ENCODE measurements at places on chromosomes 6 and 20. TPM values are rescaled to one million over a fixed set of nuclear protein-coding genes. Genes with fewer than 3 reads are reported as not detected.

Gene BMP5
- total RNA-seq, result 1.8 TPM

DNA sequence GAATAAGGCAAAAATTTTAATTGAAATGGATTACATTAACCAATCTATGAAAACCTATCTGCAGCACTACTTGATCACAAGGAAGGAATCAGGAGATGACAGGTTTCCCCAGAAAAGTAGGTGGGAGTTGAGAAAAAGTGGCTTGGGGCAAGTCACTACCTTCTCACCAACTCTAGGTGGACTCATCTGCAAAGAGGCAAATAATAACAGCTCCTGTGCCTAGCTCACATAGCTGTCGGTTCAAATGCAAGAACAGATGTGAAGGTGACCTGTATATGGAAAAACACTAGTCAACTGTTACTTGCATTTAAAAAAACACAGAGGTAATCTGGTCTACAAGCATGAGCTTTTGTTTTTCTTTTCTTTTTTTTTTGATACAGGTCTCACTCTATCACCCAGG, 67.2 kb downstream of the POPDC3 start:
- no peak for DNase-seq

Gene PI16
- total RNA-seq, result 0.60 TPM

DNA sequence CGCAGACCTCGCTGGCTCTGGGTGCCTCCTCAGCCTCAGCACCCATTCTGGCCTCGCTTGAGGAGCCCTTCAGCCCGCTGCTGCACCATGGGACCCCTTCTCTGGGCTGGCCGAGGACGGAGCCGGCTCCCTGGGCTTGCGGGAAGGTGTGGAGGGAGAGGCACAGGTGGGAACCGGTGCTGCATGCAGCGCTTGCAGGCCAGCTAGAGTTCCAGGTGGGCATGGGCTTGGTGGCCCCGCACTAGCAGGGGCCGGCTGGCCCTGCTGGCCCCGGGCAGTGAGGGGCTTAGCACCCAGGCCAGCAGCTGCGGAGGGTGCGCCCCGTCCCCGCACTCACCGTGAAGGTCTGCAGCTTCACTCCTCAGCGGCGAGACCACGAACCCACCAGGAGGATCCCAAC, 30.4 kb downstream of the DEFB114 start:
- DNase-seq, result no peak

DNA sequence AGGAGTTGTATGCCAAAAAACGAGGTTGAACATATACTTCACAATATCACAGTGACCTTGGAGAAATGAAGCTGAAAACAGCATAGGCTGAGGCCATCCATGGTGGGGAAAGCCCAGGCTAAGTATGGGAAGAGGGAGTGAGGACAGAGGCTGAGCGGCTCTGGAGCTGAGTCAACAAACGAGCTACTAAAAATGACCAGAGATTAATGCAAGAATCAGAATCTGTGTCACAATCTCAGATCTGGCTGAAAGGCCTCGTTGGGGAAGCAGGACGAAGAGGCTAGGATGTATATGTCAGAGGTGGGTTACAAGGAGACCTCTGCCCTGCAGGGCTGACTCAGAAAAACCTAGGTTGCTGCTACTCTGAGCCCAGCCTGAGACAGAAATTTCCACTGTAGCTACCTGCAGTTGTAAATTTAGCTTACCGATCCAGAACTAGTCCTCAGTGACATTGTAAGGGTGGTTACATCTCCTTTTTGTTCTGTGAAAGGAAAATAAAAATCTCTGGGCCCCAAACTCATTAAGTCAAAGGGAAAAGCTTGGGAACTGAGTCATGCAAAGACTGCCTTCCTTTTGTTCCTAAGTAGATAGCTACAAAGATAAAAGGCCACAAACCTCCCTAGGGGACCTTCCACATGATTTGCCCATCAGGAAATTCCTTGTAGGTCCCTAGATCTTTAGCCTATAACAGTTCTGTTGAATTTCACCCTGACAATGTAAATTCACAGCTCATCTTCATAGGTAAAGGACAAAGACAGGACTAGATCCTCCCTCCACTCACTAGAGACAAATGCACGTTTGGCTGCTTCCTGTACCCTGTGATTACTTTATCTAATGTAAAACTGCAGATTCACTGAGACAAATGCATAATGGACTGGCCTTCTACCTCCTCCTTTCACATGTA, 8.5 kb upstream of the TUBB2A start:
- no peak for DNase-seq

Gene HLA-DQB1
- total RNA-seq, result 0.14 TPM

- DNase-seq, result peak; percentile 82
Measured at GRCh38 chr6:18155864-18156421, 721 bp downstream of the KDM1B start.

DNA sequence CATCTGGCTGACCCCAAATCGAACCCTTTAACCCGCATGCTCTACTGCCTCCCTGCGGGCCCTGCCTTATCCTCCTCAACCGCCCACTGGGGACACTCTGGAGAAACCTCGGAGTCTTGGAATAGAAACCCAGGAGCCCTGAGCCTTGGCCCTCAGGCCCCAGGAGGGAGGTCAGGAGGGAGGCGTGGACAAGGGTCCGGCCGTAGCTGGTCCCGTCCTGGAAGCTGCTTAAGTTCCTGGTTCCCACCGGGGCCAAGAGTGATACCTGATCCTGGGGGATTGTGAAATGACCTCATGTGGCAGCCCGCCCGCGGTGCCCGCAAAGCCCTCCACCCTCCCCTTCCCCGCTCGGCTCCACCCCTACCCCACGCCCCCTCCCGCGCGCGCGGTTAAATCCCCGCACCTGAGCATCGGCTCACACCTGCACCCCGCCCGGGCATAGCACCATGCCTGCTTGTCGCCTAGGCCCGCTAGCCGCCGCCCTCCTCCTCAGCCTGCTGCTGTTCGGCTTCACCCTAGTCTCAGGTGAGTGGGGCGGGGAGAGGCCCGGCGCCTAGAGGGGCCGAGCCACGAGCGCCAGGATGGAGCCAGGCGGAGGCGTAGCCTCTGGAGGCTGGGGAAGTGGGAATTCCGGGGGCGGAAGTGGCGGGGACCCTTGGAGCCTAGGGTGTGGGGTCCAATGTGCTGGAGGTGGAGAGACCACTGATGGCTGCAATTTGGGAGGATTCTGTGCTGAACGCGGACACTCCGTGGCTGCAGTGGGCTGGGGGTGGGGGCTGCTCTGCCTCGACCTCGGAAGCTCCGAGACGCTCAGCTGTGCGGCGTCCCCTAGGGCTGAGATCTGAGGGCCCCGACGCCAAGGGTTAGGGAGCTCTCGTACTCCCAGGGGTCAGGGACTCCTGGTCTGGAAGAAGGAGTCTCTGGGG, at the start of gene WFDC2:
TSS of gene WFDC2 (plus strand) at position 418 of the 926 bp plus-strand sequence. CDS start at position 447, 29 bp downstream.
- DNase-seq, result peak; percentile 38

Gene TMC2
- not detected for total RNA-seq

- DNase-seq, result no peak
Measured at GRCh38 chr20:57065646-57066045, 200.8 kb downstream of the BMP7 start.

Gene TP53TG5
- total RNA-seq, result not detected

DNA sequence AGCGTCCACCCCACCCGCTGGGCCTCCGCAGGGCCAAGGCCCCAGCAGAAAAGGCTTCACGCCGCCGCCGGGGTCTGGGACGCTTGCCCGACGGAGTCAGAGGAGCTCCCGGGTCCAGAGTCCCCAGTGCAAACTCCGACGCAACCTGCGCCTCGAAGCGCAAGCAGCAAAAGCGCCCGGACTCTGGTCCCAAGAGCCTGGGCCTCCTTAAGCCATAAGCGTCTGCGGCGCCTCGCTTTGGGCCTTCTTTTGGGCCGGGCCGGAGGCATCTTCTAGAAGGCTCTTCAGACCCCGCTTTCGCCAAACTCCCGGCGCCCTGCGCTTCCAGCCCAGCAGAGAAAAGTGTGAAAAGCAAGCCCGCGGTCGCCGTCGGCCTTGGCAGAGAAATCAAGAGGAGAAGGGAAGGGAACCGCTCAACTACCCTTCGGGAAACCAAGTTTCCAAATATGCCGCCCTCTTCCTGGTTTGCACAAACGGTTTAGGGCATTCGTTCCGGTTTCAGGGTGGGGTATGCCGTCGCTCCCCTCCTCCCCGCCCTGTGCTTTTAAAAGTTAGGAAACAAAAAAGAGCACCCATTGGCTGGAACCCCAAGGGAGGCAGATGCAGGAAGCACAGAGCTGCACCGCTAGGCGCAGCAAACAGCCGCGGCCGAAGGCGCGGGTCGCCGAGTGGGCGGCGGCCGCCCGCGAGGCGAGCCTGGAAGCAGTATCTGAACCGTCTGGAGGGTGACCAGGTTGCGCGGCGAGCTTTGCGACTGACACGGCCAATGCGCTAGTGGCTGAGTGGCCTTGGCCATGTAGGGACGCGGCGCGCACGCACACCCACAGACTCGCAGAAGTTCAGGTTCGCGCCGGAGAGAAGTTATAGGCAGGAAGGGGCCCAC, 1.2 kb downstream of the TBX18 start:
- DNase-seq, result no peak

Gene MCHR2
- not detected for total RNA-seq

Gene IL17F
- not detected for total RNA-seq

Gene METTL24
- 4.8 TPM for total RNA-seq

GRCh38 chr6:98014442-98015201, 731.6 kb upstream of the MMS22L start:
- no peak for DNase-seq

Gene CAGE1
- total RNA-seq, result not detected

Gene ENPP4
- 14.3 TPM for total RNA-seq

DNA sequence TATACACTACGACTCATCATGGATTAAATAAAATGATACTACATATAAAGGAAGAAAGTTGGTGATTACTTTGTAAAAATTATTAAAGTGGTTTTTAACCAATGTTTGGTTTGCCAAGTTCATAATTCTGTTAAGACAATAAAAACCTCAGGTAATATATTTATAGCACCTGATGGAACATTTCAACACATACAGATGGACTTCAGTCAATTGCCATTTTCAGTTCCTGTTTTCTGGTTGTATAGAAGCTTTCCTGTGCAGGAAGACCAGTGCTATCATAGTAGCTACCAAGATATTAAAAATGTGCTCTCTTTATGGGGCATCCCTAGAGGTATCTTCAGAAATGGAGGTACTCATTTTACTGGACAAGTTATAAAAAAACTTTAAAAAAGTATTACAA, 1686.4 kb downstream of the GRIK2 start:
- DNase-seq, result no peak

Gene GABRR2
- 1.1 TPM for total RNA-seq

Gene HSPA1A
- total RNA-seq, result 192 TPM

- no peak for DNase-seq
Measured at GRCh38 chr20:41592516-41593216, 25.5 kb downstream of the CHD6 start.

Gene WFDC10B
- not detected for total RNA-seq

DNA sequence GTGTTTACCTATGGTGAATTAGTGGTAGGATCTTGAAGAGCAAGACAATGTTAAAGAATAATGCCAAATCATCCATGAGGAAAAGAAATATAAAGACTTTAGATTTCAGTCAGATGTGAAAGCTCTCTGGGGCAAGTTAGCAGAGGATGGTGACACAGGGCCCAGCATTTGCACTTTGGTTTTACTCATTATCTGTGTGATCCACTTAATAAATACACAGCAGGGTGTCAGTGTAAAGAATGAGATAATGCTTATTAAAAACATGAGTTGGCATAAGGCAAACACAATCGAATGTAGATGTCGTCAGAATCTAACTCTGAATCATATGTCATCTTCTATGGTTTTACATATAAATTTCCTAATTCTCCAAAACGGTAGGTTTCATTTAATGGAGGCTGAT, 130.4 kb upstream of the PREP start:
- no peak for DNase-seq

GRCh38 chr20:22916021-22916842, 118.9 kb upstream of the SSTR4 start:
- peak; percentile 9 for DNase-seq

DNA sequence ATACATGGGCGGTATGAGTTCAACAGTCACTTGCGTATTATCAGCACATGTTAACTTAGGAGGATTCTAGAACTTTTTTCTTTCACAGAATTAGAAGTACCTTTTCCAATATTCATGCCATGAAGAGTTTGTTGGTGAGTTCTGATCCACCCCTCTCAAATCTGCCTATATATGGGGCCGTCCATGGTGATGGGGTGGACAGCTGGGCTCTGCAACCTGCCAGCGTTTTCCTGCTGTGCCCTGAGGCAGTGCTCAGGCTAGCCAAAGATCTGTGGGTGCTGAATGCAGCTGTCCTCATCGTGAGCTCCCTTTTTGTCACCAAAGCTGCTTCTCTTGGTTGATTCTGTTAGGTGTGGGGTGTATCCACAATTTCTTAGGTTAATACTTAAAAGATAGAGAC, 88.7 kb downstream of the THBS2 start:
- DNase-seq, result no peak

Gene CTAGE9
- not detected for total RNA-seq

DNA sequence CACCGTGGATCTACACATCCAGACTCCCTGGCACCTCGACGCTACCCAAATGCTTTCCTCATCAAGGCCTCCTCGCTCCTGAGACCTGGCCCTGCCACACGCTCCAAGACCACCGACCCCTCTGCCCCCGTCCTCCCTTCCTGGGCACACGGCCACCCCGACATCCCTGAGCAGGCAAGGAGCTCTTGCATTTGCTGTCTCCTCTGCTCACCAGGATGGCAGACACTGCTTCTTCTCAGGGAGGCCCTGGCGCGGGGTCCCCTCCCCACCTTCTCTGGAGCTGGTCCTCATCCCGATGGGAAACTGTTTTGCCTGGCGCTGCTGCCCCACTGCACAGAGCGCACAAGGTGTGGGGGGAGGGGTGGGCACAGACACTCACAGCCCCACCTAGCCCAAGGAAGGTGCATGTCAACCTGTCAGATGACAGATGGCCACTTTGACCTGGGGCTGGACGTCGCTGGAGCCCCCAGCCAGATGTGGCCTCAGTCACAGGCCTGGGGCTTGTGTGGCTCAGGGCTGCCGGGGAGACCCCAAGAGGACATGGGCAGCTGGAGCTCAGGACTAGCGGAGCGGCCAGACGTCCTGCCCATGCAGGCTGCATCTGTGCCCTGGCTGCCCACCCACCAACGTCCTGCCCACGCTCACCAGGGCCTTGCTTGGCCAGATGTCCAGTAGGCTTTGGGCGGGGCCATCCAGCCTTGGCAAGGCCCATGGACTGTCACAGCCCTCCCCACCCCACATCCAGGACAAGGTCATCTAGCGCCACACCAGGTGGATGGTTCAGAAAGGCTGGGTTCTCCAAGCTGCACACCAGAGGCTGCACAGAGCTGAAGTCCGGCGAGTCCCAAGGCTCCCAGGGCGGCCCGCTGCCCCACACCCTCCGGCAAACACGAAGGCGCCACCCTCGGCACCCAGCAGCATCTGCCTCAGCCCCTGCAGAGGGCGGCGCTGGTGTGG, 6.2 kb upstream of the KCNQ2 start:
- DNase-seq, result no peak

Gene MAS1
- not detected for total RNA-seq

Gene BPIFA3
- total RNA-seq, result not detected

DNA sequence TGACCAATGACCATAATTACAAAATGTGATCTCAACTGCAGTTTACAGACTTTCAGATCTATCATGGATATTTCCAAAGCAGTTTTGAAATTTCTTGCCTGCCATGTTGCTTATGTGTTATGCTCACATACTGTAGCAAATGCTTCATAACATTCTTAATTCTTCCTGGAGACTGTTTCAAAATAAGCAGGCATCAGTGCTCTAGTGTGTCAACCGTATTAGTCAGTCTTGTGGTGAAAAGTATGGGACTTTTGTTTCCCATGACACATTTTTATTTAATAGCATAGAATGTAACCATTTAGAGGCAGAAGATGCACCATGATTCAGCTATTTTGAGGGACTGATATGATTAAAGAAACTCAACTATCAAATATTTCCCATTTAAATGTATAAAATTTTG, 1.7 kb downstream of the POPDC3 start:
- DNase-seq, result no peak

GRCh38 chr6:37454420-37455140, 21.6 kb downstream of the CMTR1 start:
- DNase-seq, result peak; percentile 51

GRCh38 chr6:5665173-5665572, 341.6 kb downstream of the NRN1 start:
- DNase-seq, result no peak

Gene SPTLC3
- total RNA-seq, result 11.6 TPM

Data from transverse colon (tissue), 4 donors.